ENCODE measurements at places on chromosomes 1 and 21.

DNA sequence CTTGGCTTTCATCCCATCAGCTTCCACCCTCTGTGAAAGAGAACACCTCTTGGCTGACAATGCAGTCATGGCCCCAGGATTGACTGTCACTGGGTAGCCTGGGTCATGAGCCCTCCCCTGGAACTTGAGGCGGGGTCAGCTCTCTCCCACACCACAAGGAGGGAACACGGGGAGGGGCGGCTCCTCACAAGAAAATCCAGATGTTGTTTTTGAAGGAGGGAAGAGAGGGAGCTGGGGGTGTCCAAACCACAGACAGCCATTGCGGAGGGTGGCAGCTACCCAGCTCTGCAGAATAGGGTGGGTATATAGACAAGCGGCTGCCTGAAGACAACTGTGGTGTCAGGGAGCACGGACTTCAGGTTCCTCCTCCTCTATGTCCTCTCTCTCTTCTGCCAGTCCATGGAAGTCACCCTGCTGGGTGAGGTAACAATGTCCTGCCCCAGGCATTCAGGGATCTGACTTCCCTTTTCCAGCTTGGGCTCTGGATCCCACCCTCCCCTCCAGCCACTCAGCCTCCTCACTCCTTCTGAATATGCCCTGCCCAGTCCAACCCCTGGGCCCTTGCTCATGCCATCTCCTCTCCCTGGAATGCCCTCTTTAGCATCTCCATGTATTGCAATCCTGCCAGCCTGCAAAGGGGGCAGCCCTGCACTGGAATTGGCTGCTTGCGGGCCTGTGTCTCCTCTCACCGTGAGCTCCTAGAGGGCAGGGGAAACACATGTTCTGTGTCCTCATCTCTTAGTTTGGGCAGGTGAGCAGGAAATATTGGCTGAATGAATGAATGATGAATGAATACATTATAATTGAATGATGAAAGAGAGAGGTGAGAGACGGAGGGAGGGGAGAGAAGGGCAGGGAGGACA lies 60.9 kb upstream of the RUNX3 start:
- DNase-seq: no peak

DNA sequence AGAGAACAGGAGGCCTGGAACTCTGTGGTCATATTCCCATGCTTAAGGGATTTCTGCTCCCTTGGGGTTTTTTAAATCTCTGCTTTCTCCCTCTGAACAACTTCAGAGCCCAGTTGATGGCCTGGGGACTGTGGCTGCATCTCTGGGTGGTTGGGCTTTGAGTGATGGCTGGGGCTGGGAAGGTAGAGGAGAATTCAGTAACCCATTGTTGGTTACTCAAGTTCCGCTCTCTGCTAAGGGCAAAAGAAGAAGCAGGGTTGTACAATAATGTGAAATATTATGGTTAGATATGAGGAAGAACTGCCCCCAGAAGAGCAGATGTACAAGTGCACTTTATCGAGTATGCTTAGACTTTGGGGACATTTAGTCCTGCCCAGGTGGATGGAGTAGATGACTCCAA lies 72.1 kb upstream of the CNTN2 start:
- no peak for DNase-seq

DNA sequence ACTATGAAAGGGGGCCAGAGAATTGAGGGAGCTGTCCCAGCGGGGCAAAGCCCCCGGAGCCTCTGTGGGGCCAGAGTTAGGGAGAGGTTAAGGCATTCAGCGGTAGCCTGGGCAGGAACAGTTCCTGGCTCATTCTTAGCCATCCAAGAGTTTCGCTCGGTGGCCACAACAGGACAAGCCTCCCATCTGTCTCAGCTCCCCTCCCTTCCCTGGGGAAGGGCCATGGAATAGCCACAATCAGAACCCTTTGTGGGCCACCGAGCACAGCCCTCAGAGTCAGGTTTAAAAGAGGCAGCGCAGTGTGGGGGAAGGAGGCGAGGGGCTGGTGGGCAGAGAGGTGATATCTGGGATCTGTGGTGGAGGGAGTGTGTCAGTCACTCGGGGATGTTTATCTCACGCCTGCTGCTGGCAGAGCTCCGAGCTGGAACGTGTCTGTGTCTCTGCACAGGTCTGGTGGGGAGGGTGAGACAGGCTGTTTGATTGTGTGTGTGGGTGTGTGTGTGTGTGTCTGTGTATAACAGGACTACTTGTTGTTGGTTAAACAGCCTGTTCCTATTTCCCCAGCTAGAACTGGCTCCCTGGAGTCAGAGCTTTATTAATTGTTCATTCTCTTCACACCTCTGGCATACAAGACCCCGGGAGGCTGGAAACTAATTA lies 49.6 kb upstream of the GOLT1A start:
- no peak for DNase-seq

- no peak for DNase-seq
Measured at GRCh38 chr1:155199792-155200191, 7.9 kb downstream of the THBS3 start.

DNA sequence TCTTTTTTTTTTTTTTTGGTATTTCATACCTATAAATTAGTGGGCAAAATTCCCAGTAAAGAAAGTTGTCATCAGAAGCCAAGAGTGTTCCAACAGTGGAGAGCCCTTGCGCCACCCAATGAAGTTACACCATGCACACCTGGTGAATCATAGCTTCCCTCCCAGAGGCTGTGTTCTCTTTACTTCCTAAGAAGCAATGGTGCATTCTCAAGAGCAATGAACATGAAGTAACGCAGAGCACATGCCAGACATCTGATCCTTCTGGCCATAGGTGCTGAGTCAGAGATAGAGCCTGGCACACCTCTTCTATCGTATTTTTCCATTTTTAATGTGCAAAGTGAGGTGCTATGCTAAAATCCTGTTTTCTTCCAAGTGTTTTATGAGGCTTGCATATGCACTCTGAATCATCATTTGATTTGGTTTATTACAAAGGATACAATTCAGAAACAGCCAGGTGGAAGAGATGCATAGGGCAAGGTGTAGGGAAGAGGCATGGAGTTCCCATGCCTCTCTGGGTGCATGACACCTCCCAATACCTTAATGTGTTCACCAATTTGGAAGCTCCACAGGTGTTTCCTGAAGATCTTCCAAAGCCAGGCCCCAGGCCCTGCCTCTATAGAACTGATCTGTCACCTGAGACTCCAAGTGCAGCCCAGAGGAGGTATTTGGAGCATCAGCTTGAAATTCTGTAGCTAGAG lies 408.0 kb downstream of the SIPA1L2 start:
- no peak for DNase-seq

GRCh38 chr1:47687631-47688460 lies 250.0 kb downstream of the FOXD2 start:
- no peak for DNase-seq

GRCh38 chr1:31423418-31423947 lies 10.5 kb downstream of the SERINC2 start:
- no peak for DNase-seq

GRCh38 chr1:21880619-21880970 lies 56.5 kb downstream of the HSPG2 start:
- DNase-seq: no peak

DNA sequence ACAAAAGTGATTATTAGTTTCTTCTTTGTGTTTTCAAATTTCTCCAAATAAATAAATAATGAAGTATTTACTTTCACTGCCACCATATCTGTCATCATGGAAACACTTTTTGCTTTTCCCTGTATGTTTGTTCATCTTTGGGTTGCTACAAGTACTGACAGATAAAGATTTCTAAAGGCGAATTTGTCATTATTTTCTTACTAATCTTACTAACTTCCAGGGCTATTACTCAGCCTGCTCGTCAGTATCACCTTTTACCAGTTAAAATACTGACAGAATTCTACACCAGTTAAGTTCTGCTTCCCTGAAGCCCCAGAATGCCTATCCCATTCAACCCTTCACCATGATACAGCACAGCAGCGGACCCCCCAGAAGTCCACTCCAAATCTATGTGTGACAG lies 106.1 kb downstream of the CDC42BPA start:
- no peak for DNase-seq

DNA sequence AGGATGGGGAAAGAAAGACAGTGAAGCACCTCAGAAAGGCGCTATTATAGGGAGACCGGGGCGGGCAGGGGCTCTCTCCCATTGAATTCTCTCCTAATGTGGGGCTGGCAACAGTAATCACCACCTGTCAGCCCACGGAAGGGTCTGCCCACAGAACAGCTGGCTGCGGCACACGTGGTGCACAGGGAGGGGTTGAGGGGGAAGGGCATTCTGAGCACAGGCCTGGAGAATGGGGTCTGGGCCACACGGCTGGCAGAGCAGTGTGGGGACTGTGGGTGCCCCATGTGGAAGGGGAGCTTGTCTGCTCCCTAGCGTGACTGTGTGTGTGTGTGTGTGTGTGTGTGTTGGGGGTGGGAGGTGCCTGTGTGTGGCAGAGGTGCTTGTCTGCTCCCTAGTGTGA lies 4.1 kb downstream of the OLFML3 start:
- no peak for DNase-seq

GRCh38 chr1:10708757-10709156 lies 87.7 kb downstream of the CASZ1 start:
- no peak for DNase-seq

- DNase-seq: no peak
Measured at GRCh38 chr1:214520544-214521165, 30.7 kb downstream of the PTPN14 start.

DNA sequence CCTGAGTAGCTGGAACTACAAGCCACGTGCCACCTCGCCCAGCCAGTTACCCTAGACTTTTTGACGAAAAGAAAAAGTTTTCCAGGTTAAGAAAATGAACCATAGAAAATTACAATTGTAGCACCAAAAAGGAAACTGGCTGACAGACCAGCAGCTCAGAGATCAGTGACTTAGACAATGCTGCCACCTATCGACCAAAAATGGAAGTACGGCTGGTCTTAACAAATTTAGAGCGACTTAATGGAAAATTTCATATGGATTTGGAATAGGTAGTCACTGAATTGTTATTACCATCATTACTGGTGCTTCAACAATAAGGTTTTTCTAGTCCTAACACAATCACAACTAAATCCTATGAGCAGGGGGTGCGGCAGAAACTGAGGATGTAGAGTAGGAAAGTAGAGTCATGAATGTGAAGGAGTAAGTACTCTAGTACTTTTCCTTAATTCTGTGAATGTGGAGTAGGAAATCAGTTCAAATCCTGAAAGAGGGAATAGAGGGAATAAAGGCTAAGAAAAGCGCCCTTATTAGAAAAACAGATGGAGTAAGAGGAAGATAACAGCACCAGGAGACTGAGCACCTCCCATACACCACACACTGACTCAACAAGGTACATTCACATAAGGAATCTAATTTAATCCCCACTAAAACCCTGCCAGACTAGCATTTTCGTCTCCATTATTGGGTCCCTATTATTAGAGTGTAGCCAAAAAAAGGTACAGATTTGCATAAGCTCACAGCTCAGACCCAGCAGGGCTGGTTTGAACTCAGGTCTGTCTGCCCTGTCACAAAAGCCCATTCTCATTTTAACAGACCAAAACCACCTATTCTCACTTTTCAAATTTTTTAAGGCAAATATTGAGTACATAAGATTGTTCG lies 37.9 kb upstream of the MGST3 start:
- peak; percentile 76 for DNase-seq

DNA sequence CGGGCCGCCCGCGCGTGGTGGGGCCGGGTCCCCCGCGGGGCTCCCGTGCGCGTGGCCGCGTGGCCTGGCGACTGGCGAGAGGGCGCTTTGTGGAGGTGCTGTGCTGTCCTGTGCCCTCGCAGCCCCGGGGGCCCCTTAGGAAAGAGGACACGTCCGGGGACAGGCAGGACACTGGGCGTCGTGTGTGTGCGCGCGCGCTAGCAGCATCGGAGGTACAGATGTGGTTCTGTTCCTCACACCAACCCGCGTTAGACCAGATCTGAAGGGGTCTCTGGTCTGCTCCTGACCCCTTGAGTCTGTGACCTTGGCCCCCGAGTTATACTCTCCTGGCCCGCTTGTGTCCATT lies 489 bp downstream of the ACTN2 start:
- no peak for DNase-seq

- DNase-seq: no peak
Measured at GRCh38 chr1:28147264-28148094, 29.0 kb downstream of the PTAFR start.

DNA sequence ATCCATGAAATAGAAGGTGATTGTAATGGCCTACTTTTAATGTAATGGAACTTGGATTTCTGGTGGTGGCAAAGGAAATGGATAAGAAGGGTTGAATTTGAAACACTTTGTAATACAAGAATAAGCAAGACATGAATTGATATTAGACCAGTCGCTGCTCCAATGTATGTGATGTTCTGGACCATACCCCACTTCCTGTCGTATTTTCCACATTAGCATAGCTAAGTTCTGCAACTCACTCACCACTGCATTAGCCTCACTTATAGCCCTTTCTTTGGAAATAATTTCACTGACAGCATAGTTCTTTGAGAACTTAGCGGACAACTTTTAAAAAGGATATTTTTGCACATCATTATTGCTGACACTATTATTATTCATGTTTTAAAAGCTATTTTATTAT lies 32.3 kb upstream of the CNIH3 start:
- no peak for DNase-seq

DNA sequence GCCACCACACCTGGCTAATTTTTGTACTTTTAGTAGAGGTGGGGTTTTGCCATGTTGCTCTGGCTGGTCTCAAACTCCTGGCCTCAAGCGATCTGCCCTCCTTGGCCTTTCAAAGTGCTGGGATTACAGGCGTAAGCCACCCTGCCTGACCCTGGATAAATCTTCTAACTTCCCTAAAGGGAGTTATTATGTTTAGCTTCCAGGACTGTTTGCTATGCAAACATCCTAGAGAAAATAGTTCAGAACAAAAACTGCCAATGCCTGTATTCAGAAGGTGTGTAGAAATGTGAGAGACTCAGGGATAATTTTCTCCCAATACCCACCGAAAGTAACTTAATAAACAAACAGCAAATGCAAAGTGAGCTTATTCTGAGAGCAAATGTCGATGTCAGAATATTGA lies 301.2 kb downstream of the TGFB2 start:
- no peak for DNase-seq

DNA sequence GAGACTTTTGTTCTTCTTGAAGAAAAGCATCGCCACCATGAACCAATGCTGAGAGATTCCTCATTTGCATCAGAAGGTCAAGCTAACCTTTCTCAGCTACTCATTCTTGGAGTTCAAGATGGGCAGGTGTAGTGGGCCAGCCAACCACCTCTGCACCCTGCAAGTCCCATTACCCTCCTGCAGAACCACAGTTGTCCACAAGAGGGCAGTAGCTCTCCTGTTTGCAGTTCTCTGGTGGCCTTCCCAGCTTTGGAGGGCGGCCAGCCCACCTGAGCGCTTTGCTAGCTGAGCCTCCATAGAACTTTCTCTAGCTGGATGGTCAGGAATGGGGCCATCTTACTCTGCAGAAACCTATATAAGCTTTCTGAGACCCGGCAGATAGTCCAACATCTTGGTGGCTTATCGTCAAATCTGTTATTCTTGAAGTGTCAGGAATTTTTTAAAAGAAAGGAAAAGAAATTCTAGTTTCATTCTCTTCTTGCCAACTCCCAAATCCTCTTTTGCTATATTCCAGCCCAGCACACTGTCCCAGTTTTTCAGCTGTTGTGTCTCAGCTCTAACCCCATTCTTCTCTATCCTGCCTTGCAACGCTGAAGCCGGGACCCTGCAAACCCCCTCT lies 11.0 kb upstream of the LMX1A start:
- DNase-seq: peak; percentile 77

GRCh38 chr1:241635556-241636152 lies 4.5 kb downstream of the CHML start:
- DNase-seq: no peak

GRCh38 chr1:194358208-194358581 lies 1171.8 kb upstream of the B3GALT2 start:
- DNase-seq: no peak

- DNase-seq: no peak
Measured at GRCh38 chr1:154802336-154802969, 67.6 kb downstream of the KCNN3 start.

GRCh38 chr1:223245983-223246382 lies 102.9 kb upstream of the TLR5 start:
- DNase-seq: no peak
